Activated CD4-positive, alpha-beta T cell treated with anti-CD3 and anti-CD28 coated beads for 36 hours (primary cell): ENCODE measurements at places on chromosomes 5 and 9. TPM values are rescaled to one million over a fixed set of nuclear protein-coding genes. Genes with fewer than 3 reads are reported as not detected.

- H3K4me3 ChIP-seq, result no peak overlapping the region
- DNase-seq, result no peak
Measured at GRCh38 chr9:104604801-104605200, 626 bp downstream of the OR13C2 start.

DNA sequence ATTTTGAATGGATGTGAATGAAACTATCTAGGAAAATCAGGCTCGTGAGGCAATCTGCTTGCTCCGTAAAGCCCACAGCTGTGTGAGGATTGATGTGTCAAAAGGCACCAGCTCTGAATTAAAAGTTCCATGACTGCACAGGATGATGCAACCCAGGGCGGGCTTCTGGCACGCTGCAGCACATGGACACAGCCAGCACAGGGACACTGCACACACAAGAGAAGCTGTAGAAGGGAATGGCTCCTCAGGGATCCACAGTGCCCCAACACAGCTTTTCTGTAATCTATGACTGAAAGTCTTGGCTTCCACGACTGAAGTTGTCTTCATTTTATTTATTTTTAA lies 151.0 kb downstream of the GCNT1 start:
- no peaks in the 10 kb centered on the region for H3K36me3 ChIP-seq
- no peak overlapping the region for H3K4me3 ChIP-seq
- H3K27ac ChIP-seq, result no peak overlapping the region
- H3K27me3 ChIP-seq, result peaks cover 13% of the 10 kb centered on the region
- peaks cover 2% of the 10 kb centered on the region for H3K4me1 ChIP-seq
- no peak for DNase-seq

DNA sequence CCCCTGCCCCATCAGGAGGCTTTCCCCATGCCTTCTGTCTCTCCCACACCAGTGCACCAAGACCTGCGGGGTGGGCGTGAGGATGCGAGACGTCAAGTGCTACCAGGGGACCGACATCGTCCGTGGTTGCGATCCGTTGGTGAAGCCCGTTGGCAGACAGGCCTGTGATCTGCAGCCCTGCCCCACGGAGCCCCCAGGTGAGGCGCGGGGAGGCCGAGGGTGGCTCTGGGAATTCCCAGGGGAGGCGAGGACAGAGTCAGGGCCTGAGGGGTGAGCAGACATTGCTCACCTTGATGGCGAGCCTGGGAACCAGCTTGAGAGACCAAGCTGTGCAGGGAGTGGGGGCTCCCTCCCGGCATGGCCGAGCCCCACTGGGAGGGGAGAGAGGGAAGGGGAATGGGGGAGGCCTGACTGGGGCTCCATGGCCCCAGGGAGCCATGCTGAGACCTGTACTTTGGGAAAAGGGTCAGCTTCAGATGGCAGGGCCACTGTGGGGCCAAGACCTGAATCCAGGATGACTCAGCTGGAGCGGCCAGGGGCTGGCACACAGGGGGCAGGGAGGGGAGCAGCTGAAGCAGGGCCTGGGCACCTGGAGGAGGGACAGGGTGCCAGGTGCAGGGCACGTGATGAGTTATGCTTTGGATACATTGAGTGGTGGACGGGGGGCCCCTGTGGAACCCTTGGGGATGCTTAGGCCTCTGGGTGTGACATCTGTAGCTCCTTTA lies 35.2 kb downstream of the FAM163B start:
- H3K27me3 ChIP-seq, result peaks cover 14% of the 10 kb centered on the region
- H3K4me1 ChIP-seq, result peaks cover 7% of the 10 kb centered on the region
- no peaks in the 10 kb centered on the region for H3K36me3 ChIP-seq
- no peak overlapping the region for H3K27ac ChIP-seq

- no peaks in the 10 kb centered on the region for H3K27me3 ChIP-seq
- peaks cover 7% of the 10 kb centered on the region for H3K4me1 ChIP-seq
- no peaks in the 10 kb centered on the region for H3K36me3 ChIP-seq
- no peak overlapping the region for H3K27ac ChIP-seq
Measured at GRCh38 chr9:134688661-134689320, 47.2 kb downstream of the COL5A1 start.

- H3K36me3 ChIP-seq, result no peaks in the 10 kb centered on the region
- no peaks in the 10 kb centered on the region for H3K4me1 ChIP-seq
- no peak overlapping the region for H3K4me3 ChIP-seq
- H3K27ac ChIP-seq, result no peak overlapping the region
- DNase-seq, result no peak
Measured at GRCh38 chr5:98969400-98969799, 40.6 kb upstream of the CHD1 start.

- H3K27me3 ChIP-seq, result no peaks in the 10 kb centered on the region
- no peak for DNase-seq
- no peaks in the 10 kb centered on the region for H3K4me1 ChIP-seq
Measured at GRCh38 chr5:30867711-30868110, 325.8 kb upstream of the CDH6 start.

- H3K36me3 ChIP-seq, result no peaks in the 10 kb centered on the region
- H3K27me3 ChIP-seq, result peaks cover 15% of the 10 kb centered on the region
- no peak for DNase-seq
- H3K4me3 ChIP-seq, result no peak overlapping the region
Measured at GRCh38 chr9:27787891-27788290, 214.6 kb upstream of the C9orf72 start.

GRCh38 chr5:120684749-120685415 lies 220.8 kb downstream of the PRR16 start:
- no peaks in the 10 kb centered on the region for H3K36me3 ChIP-seq
- H3K27me3 ChIP-seq, result no peaks in the 10 kb centered on the region
- no peak for DNase-seq
- H3K4me1 ChIP-seq, result no peaks in the 10 kb centered on the region
- no peak overlapping the region for H3K4me3 ChIP-seq

DNA sequence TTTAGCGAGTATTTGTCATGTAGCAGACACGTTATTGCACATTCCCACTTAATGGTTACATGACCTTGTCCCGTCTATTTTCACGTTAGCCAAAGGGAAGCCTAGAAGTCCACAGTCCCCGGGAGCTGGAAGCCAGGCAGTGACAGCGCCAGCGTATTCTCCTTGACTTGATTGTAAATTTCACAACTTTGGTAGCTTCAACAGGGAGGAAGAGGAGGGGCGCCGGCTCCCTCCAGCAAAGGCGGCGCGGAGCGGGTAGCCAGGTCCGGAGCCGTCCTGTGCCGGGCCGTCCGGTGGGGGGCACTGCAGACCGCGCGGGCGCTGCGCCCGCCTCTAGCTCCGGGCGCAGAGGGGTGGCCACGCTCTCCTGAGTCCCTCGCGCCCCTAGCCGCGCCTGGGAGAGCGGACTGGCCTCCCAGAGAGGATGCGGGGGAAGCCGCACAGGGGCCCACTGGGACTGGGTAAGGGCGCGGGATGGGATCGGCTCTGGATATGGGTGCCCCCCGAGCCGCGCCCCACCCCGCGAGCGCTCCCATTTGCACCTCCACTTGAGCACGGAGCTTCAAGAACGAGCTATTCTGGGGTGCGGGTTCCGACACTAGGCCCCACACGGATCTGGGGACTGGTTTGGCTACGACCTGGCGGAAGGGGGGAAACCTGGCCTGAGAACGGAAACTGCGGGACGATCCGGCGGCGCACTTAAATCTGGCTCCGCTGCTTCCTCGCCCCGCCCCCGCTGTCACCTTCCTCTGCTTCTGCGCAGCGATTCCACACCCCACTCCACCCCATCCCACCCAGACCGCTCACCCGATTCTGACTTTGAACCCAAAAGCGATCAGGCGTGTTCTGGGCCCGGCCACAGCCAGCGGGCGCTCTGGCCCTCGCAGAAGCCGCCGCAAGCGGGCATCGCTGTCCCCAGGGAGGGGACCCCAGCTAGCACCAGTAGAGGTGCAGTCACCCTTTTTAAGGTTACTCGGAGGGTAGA lies 23.8 kb downstream of the KLF4 start:
- no peak overlapping the region for H3K4me3 ChIP-seq
- H3K36me3 ChIP-seq, result no peaks in the 10 kb centered on the region
- DNase-seq, result peak; percentile 69
- peaks cover 34% of the 10 kb centered on the region for H3K27me3 ChIP-seq

GRCh38 chr9:137710704-137711103 lies 91.9 kb downstream of the EHMT1 start:
- peaks cover 40% of the 10 kb centered on the region for H3K36me3 ChIP-seq
- no peak overlapping the region for H3K27ac ChIP-seq
- peaks cover 51% of the 10 kb centered on the region for H3K4me1 ChIP-seq
- no peaks in the 10 kb centered on the region for H3K27me3 ChIP-seq

DNA sequence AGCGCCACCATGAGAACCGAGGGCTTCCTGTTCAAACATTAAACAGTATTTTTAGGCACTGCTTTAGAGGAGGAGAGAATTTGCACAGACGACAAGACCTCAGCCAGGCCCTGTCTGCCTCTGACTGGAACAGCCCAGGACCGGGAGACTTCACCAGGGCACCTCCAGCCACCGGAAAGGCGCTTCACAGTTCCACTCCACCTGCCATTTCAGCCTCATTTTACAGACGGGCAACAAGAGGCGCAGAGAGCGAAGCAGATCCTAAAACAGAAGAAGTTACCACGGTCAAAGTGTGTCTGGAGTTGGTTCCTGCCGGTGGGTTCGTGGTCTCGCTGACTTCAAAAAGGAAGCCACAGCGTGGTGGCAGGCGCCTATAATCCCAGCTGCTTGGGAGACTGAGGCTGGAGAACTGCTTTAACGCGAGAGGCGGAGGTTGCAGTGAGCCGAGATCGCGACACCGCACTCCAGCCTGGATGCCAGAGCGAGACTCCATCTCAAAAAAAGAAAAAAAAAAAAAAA lies 28.4 kb downstream of the COL23A1 start:
- H3K27ac ChIP-seq, result no peak overlapping the region
- H3K4me3 ChIP-seq, result no peak overlapping the region
- no peaks in the 10 kb centered on the region for H3K4me1 ChIP-seq
- H3K36me3 ChIP-seq, result no peaks in the 10 kb centered on the region

DNA sequence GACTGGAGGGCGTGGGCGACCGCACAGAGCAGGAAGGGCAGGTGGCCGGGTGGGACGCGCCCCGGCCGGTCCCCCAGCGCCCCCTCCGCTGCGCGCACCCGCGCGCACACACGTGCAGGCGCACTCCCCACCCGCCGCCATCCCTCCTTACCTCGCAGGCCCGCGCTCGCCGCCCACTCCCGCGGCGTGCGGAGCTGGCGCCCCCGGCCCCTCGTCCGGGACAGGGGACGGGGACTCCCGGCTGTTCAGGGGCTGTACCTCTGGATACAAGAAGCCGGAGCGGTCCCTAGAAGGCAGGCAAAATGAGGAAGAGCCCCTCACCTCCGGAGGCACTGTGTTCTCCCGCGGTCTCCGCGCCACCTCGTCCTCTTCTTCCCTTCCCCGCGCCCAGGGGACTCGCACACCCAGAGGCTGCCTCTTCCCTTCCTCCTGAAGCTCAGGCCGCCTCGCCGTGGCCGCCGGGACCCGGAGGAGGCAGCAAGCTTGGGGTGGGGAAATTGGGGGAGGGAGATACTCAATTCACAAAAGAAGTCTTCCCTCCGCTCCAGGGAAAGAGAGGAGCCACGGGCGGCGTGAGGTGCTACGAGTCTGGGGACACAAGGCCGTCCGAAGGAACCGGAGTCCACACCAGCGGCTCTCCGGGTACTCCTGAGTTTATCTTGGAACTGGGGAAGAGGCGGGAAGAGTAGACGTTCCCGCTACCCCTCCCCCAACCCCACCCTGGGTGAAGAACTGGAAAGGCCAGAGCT lies 1.4 kb upstream of the GABRB2 start:
- peaks cover 67% of the 10 kb centered on the region for H3K27me3 ChIP-seq
- H3K4me1 ChIP-seq, result peaks cover 7% of the 10 kb centered on the region
- no peak overlapping the region for H3K4me3 ChIP-seq
- DNase-seq, result peak; percentile 9
- H3K27ac ChIP-seq, result no peak overlapping the region
- H3K36me3 ChIP-seq, result no peaks in the 10 kb centered on the region

- no peak overlapping the region for H3K27ac ChIP-seq
- no peaks in the 10 kb centered on the region for H3K27me3 ChIP-seq
- no peak for DNase-seq
- H3K4me3 ChIP-seq, result no peak overlapping the region
- no peaks in the 10 kb centered on the region for H3K4me1 ChIP-seq
Measured at GRCh38 chr9:127168756-127169574, 46.5 kb upstream of the ANGPTL2 start.

GRCh38 chr5:115209279-115209678 lies 39.6 kb upstream of the TRIM36 start:
- H3K4me3 ChIP-seq, result no peak overlapping the region
- H3K27me3 ChIP-seq, result no peaks in the 10 kb centered on the region
- peak; percentile 71 for DNase-seq
- H3K4me1 ChIP-seq, result peaks cover 13% of the 10 kb centered on the region
- H3K27ac ChIP-seq, result no peak overlapping the region

GRCh38 chr5:137902408-137903133 lies 13.3 kb downstream of the PKD2L2 start:
- peaks cover 2% of the 10 kb centered on the region for H3K27me3 ChIP-seq
- no peaks in the 10 kb centered on the region for H3K36me3 ChIP-seq
- no peaks in the 10 kb centered on the region for H3K4me1 ChIP-seq
- no peak for DNase-seq

- peaks cover 23% of the 10 kb centered on the region for H3K4me1 ChIP-seq
- no peak overlapping the region for H3K27ac ChIP-seq
- H3K4me3 ChIP-seq, result no peak overlapping the region
- H3K27me3 ChIP-seq, result peaks cover 66% of the 10 kb centered on the region
Measured at GRCh38 chr5:173248481-173248880, 13.5 kb upstream of the NKX2-5 start.

DNA sequence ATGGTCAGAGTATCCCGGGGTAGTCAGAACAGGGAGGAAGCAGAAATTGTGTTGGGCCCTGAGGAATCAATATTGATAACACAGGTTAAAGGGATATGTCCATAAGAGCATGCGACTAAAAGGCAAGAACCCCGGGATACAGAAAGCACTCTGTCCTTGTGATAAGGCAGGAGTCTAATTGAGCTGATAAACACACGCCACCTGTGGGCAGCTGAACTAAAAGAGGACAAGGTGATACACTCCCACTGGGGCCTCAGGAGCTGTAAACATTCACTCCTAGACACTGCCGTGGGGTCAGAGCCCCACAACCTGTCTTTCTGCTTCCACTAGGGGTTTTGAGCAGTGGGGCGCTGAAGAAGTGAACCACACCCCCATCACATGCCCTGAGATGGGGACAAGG lies 144.7 kb upstream of the MPDZ start:
- no peak overlapping the region for H3K4me3 ChIP-seq
- no peak for DNase-seq
- H3K36me3 ChIP-seq, result no peaks in the 10 kb centered on the region
- H3K27me3 ChIP-seq, result no peaks in the 10 kb centered on the region

GRCh38 chr5:107468276-107468675 lies 202.5 kb downstream of the EFNA5 start:
- peaks cover 11% of the 10 kb centered on the region for H3K4me1 ChIP-seq
- no peak overlapping the region for H3K27ac ChIP-seq
- no peaks in the 10 kb centered on the region for H3K36me3 ChIP-seq
- DNase-seq, result no peak
- H3K27me3 ChIP-seq, result no peaks in the 10 kb centered on the region
- H3K4me3 ChIP-seq, result no peak overlapping the region

GRCh38 chr5:14714706-14715105 lies 50.2 kb downstream of the OTULIN start:
- DNase-seq, result no peak
- no peak overlapping the region for H3K27ac ChIP-seq
- no peaks in the 10 kb centered on the region for H3K27me3 ChIP-seq
- peaks cover 17% of the 10 kb centered on the region for H3K4me1 ChIP-seq

SHISAL2B gene
- not detected for total RNA-seq

C5orf52 gene
- not detected for total RNA-seq

PALM2AKAP2 gene
- total RNA-seq, result 0.39 TPM

IFNW1 gene
- not detected for total RNA-seq

PCDHGB3 gene
- not detected for total RNA-seq

CDH9 gene
- not detected for total RNA-seq

ABO gene
- total RNA-seq, result not detected

DRD1 gene
- total RNA-seq, result not detected

ZCCHC10 gene
- total RNA-seq, result 25.7 TPM
